ENCODE measurements at places on chromosomes 6 and 20.

- DNase-seq: no peak
These were observed 51.6 kb upstream of the GTSF1L start for GRCh38 chr20:43778375-43778774.

DNA sequence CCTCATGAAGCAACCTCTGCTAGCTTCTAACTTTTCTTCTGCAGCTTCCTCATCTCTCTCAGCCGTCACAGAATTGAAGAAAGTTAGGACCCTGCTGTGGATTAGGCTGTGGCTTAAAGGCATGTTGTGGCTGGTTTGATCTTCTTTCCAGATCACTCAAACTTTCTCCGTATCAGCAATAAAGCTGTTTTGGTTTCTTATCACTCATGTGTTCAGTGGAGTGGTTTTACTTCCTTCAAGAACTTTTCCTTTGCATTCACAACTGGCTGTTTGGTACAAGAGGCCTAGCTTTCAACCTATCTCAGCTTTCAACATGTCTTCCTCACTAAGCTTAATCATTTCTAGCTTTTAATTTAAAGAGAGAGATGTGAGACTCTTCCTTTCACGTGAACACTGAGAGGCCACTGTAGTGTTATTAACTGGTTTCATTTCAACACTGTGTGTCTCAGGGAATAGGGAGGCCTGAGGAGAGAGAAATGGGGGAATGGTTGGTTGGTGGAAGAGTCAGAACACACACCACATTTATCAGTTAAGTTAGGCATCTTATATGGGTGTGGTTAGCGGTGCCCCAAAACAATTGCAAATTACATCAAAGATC, 17.2 kb downstream of the ZSCAN23 start:
- DNase-seq: no peak

GRCh38 chr20:59972037-59972801, 14.0 kb downstream of the CDH26 start:
- DNase-seq: no peak

DNA sequence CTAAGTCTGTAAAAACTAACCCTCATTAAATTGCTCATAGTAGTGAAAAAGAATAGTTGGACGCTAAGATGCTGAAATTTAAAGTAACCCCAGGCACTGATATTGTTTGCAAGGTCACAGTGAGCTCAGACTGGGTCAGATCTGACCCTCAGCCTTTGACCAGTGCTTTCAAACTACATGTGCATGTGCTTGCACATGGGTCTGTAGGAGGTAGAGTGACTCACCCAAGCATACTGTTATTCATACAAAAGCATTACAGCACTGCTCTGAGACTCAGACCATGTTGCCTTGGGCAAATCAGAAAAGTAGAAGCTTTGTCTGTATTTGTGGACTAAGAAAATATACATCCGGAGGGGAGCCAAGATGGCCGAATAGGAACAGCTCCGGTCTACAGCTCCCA, 326.4 kb upstream of the MARCKS start:
- no peak for DNase-seq

DNA sequence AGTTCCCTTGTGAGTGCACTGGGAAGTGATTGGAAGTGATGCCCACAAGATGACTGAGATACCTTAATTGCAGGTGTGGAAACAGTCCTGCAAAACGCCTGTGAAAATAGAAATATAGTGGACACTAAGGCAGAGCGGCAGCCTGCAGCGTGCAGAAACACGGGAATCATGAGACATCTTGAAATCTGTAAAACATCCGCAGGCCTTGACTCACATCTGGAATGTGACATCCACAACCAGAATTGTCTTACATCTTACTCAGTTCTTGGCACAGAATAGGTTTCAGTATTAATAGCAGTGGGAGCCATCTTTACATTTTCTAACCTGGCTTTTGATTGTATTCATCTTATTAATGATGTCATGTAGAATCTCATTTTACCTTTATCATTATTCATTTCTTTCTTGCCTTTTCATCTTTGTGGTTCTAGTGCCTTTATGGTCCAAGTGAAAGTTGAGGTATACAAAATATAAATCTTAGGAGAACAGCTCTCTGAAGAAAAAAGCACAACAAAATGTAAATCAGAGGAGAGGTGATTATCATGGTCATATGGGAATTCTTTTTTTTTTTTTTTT, 44.6 kb downstream of the CDYL start:
- no peak for DNase-seq

DNA sequence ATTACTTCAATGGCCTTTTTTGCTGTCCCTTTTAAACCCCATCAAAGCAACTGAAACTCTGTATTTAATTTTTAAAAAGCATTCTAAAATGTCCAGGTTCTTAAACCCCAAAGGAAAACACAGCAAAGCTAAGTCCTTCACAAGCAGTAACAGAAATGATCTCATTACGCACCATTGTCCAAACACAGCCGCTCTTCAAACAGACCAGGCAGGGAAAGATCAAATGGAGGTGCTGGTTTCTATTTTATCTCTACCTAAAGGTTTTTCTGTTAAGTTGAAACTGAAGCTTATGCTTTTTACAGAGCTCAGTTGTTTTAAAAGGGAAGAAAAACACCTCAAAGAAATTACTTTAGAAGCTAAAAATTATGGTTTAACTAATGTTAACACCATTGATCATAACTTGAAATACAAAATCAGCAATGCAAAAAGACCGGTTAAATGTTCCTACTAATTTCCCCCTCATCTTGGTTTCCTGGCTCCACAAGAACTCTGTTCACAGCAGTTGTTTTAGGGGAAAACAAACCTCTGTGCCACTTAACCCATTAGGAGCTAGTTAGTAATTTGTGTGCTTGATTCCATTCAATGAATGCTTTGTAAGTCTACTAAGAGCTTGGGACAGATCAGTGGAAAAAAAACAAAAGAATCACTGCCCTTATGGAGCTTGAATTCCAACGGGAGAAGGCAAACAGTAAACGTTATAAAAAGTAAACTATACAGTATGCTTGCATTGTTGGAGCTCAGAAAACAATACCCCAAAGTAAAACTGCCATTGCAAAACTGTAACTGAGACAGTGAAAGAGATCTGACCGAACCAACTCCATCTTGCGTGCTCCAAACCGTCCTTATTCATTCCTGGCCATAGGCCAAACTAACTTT, 87.4 kb downstream of the CD24 start:
- DNase-seq: peak; percentile 53
